Progenitor cell of endocrine pancreas (in vitro differentiated cells): ENCODE measurements at places on chromosomes 2 and 18.

DNA sequence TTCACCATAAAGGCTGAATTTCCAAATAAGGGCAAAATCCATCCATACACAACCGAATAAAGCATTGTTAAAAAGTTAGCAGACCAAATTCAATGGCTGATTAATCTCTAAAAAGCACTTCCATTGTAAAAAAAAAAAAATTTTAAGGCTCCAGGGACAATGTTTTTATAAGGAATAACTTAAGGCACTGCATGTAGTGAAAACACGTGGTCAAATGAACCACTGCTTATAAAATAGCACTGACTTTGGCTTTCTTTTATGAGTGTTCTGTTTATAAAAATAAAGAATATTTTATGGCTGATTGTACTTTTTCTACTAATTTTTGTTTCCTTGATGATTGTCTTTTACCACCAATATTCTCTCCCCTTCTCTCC, 409.3 kb upstream of the KCNH7 start:
- no peak for DNase-seq

- DNase-seq: no peak
Observed at GRCh38 chr18:32244881-32245280, 55.0 kb downstream of the MEP1B start.

DNA sequence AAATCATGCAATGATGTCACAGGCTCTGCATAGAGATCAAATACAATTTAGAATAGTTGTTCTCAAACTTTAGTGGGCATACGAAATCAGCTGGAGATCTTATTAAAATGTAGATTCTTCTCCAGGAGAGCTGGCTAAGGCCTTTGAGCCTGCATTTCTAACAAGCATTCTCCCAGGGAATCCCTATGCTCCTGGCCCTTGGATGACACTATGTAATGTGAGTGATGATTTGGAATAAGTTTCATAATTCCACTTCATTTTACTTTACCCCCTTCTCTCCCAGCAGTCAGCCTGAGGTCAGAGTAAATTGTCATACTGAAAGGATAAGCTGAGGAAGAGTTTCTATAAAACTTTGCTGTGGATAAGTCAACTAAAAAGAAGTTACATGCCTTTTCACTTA, 189.1 kb downstream of the UBE2E3 start:
- no peak for DNase-seq

- peak; percentile 15 for DNase-seq
Observed at GRCh38 chr2:191218292-191218898, 26.8 kb upstream of the MYO1B start.

DNA sequence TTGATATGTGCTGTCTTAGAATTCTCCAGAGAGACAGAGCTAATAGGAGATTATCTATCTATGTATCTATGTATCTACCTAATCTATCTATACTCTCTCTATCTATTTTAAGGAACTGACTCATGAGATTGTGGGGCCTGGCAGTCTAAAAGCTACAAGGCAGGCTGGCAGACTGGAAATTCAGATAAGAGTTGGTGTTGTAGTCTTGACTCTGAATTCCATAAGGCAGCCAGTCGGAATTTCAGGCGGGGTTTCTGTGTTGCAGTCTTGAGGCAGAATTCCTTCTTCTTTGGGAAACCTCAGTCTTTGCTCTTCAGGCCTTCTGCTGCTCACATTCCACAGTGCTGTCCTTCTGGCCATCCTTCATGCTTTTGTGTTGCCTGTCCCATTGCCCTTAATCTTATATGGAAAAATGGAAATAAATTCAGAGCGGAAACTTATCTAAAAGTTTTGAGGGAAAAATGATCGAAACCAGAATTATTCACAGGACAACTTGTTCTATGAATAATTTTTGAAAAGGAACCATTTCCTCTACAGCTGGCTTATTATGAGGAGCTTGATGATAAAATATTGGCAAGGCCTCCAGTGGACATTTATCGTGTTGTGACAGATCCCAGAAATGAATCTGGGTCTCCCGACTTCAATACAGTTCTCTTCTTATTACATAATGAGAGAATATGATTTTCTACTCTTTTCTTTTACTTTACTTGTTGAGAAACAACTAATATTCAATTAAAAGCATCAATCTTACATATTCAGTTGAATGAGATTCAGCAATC, 10.8 kb downstream of the IL1RL1 start:
- DNase-seq: no peak

- DNase-seq: no peak
Observed at GRCh38 chr18:13126966-13127598, 91.5 kb upstream of the LDLRAD4 start.

GRCh38 chr2:12352889-12353288, 363.8 kb upstream of the TRIB2 start:
- no peak for DNase-seq

DNA sequence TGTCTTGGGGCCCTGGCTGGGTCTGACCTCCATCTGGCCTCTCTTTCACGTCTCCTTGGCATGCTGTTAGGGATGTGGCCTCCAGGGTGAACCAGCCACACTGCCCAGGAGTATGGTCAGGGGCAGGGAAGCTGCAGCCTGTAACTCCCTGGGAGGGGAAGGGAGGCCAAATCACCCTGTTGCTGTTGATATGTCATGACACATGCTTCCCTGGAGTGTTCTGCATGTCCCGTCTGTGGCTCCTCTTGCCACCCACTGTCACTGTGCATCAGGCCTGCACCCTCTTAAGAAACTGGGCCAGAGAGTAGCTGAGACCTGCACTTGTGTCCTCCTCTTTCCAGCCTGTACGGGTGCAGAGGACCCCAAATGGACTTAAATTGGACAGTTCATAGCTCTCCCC, 221.3 kb downstream of the FHOD3 start:
- no peak for DNase-seq

DNA sequence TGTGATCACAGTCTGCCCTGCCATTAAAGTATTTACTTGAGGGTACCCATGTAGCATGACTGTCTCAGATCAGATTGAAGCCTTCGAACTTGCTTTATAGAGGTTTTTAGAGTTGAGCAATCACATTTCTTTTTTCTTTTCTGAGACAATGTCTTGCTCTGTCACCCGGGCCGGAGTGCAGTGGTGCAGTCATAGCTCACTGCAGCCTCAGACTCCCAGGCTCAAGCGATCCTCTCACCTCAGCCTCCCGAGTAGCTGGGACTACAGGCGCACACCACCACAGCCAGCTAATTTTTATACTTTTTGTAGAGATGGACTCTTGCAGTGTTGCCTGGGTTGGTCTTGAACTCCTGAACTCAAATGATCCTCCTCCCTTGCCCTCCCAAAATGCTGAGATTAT, 153.4 kb downstream of the AGAP1 start:
- no peak for DNase-seq

DNA sequence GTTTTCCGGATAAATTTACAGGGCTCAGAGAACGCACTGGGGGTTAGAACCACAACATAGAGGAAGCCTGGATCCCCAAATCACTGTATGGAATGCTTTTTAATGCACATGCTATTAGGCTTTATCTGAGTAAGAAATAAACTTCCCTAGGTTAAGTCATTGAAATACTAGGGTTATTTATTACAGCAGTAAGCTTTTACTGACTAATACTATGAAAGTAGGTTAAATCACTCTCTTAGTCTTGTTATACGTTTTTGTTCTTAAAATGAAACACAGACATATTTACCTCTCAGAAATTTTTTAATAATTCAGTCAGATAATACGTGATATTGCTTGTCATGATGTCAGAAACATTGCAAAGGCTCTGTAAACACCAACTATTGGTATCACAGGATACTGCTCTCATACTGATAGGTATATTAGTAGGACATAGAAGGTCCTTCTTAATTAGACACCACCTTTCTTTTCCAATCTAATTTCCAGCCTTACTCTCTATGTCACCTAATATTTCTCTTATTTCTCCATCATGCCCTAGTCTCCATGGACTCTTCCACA, 162.7 kb upstream of the NYAP2 start:
- DNase-seq: no peak

- DNase-seq: no peak
Observed at GRCh38 chr2:157790780-157791179, 85.3 kb downstream of the ACVR1 start.

DNA sequence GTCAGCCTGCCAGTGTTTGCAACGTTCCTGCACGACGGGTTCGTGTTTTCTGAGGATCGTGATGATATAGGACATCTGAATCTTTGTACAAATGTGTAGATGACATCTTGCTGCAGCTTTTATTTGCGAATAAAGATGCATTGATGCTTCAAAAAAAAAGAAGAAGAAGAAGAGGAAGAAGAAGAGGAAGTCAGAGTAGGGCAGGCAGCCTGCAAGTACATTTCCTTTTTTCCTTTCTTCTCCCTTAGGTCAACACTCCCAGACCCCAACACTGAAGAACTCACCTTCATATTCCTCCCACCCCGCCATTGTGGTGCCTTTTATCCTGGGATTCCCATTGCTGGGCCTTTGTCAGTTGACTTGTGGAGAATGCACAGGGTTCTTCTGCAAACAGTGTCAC, 91.5 kb downstream of the FHOD3 start:
- no peak for DNase-seq

DNA sequence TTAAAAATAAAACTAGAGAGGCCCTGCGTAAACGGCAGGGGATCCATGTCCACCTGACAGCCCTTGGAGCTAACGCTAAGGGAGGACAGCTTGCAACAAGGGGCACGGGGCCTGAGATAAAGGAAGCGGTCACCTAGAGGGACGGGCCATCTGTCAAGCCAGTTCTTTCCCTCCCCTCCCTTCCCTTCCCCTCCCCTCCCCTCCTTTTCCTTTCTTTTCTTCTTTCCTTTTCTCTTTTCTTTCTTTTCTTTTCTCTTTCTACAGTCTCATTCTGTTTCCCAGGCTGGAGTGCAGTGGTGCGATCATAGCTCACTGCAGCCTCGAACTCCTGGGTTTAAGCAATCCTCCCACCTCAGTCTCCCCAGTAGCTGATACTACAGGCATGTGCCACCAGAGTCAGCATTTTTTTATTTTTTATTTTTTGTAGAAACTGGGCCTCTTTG, 34.5 kb upstream of the CTAGE1 start:
- no peak for DNase-seq

- no peak for DNase-seq
Observed at GRCh38 chr2:8202132-8202531, 479.7 kb upstream of the ID2 start.

DNA sequence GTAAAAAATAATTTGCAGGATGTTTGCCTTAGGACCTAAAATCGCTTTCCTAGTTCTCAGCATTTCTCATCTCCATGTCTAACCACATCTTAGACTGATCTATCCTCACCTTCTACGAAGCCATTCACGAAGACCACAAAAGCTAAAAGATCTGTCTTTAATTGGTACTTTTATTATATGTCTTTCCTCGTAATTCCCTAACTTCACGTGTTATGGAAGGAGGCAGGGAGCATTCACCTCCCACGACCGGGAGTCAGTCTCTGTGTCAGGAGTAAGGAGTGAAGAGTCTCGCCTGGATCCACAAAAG, 1.6 kb downstream of the DLGAP1 start:
- no peak for DNase-seq

DNA sequence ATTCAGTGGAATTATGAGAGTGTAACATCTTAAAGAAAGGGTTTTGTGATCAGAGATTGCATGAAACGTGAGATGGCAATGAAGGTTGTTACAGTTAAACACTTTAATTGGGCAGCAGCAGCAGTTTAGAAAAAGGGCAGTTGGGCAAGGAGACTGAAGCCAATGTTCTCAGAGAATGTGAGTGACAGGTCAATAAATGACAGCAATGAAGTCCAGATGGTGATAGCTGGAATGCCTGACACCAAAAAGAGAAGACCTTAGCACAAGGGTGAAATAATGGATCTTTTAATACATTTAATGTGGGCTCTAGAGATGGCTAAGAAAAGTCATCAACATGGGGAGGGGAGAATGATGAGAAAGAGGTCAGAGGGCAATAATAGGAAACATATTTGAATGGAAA, 89.4 kb upstream of the CDH7 start:
- DNase-seq: no peak

- no peak for DNase-seq
Observed at GRCh38 chr2:11810237-11810977, 64.0 kb downstream of the LPIN1 start.

- no peak for DNase-seq
Observed at GRCh38 chr18:54961016-54961423, 1.8 kb upstream of the CCDC68 start.

GRCh38 chr2:111995148-111995547, 59.9 kb upstream of the TMEM87B start:
- no peak for DNase-seq

- no peak for DNase-seq
Observed at GRCh38 chr2:181103659-181104058, 123.3 kb downstream of the UBE2E3 start.

- DNase-seq: no peak
Observed at GRCh38 chr18:77098029-77098428, 34.6 kb downstream of the MBP start.

DNA sequence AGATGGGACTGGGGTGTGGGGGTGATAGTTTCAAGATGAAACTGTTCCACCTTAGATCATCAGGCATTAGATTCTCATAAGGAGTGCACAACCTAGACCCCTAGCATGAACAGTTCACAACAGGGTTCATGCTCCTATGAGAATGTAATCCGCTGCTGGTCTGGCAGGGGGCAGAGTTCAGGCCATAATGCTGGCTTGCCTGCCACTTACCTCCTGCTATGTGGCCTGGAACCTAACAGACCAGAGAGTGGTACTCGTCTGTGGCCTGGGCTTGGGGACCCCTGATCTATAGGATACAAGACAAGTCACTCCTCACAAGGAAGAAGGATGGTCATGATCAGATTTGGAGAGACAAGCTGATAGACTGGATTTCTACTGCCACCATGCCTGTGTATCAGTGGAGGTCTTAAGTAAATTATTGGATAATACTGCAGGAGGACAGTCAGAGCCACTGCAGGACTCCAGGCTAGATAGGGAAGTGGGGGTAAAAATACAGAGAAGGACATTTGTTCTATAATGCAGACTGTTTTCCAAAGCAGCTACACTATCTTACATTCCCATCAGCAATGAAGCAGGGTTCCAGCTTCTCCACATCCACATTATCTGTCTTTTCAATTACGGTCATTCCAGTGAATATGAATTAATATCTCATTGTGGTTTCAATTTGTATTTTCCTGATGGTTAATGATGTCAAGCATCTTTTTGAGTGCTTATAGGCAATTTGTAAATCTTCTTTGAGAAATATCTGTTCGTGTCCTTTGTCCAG, 28.8 kb upstream of the APOB start:
- no peak for DNase-seq
